ENCODE measurements at places on chromosomes 1 and 21. TPM values are rescaled to one million over a fixed set of nuclear protein-coding genes. Genes with fewer than 3 reads are reported as not detected.
A peak's percentile ranks its signal among the peaks of the same experiment; 100 is the strongest.

FCGR1A gene
- not detected for total RNA-seq

TP73 gene
- total RNA-seq, result 0.60 TPM

GRCh38 chr1:231970684-231971083 is 344.1 kb downstream of the DISC1 start:
- peak; percentile 10 for DNase-seq

- no peak for DNase-seq
Measured at GRCh38 chr1:72636631-72637030, 354.3 kb upstream of the NEGR1 start.

DNA sequence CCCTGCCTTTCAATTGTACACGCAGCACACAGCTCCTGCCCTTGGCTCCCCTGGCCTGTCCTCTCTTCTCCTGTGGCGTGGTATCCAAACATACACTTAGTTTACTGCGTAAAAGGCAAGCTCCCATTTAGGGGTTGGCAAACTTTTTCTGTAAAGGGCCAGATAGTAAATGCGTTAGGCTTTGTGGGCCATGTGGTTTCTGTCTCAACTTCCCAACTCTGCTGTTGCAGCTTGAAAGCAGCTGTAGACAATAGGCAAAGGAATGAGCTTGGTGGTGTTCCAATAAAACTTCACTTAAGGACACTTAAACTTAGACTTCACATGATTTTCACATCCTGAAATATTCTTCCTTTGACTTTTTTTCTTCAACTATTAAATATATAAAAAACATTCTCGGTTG is 63.3 kb downstream of the RHOU start:
- no peak for DNase-seq

Data from activated CD8-positive, alpha-beta T cell treated with anti-CD3 and anti-CD28 coated beads for 36 hours (primary cell).